Skeletal muscle cell (primary cell): ENCODE measurements at places on chromosomes 1 and 21.

GRCh38 chr1:101365186-101365585 lies 128.4 kb downstream of the S1PR1 start:
- DNase-seq, result no peak

- no peak for DNase-seq
These were observed 4.0 kb upstream of the ETNK2 start for GRCh38 chr1:204155881-204156280.

DNA sequence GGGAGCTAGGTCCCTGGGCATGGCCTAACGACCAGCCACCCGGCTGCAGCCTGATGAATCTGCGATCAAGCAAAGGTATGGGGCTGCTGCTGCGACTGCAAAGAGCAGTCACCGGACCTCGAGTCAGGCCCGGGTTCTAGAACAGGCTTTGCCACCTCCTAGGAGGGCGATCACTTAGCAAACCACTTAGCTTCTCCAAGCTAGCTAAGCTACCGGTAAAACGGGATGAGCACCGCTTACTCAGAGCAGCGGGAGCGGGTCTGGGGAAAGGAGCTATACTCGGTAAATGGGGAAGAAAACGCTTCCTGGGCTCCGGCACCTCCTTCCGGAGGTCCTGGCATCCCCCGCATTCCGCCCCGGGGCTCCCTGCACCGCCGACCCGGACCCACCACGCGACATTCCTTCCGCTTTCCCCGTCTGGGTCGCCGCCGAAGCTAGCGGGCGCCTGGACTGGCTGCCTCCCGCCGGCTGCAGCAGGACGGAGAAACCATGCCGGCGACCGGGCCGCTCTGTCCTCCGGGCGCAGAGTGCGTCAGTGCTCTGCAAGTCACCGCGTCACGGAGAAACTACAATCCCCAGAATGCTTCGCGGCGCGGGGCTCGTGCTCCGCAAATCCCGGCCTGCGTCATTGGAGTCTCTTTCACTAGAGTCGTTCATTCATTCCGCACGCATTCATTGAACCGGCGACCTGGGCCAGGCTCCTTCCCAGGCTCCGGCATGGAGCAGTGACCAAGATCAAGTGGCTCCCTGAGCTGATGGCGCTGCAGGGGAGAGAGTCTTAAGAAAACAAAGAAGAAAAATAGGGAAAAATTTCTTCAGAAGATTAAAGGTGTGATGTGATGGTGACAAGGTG lies at the start of gene LSM10:
TSS of gene LSM10 (minus strand) at position 531 of the 853 bp plus-strand sequence. CDS start 3,779 bp downstream, outside the sequence.
- DNase-seq, result peak; percentile 79

- DNase-seq, result no peak
These were observed 13.3 kb downstream of the GPR157 start for GRCh38 chr1:9115351-9116205.

DNA sequence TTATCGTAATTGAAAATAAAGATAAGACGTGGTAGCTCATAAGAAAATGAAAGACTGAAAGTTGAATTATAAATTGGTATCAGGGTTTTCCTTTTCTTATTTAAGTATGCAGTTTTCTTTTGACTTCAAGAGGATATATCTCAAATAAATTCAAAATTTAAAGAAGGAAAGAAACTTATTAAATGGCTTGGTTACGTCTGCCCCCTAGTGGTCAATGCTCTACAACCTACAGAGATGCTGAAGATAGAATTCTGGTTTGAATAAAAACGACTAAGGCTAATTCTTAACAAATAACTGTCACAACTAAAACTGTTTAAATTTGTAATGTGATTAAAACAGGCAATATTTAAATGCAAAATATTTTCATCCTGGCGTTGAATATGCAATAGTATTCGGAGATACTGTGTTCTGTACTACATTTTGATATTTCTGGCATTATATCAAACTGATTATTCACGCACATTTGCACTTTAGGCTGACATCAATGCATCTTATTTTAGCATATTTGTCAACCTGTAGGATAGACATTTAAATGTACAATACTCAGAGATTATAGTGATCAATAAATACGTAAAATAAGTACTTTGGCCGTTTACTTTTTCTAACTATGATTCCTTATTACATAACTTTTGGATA lies 26.8 kb downstream of the IFI44 start:
- peak; percentile 22 for DNase-seq
